ENCODE measurements at places on chromosomes 6 and 20.

DNA sequence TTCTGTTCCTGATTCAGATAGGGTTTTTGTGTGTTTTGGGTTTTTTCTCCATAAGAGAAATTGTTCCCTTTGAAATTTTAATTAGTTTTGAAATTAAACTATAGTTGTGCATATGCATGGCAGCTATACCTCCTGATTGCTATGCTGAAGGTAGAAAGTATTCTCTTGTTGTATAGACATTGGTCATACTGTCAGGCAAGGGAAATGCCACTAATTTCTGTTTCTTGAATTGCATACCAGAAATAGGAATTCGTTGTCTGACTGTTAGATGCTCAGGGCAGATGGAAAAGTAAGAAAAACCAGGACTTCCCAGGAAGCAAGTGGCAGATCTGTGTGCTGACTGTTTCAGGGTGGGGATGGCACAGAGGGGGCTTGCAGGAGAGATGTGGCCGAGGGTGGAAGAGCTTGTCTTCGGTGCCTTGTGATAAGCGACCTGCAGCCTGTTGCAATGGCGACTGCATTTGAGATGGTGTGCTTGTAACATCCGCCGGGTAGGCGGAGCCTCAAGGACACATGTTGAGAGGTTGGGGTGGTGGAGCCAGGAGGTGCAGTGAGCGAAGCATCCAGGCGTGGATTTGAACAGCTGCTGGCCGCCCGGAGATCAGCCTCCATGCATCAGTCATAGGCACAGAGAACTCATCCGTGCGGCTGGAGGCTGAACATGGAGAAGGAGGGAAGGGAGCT lies 42.8 kb downstream of the RREB1 start:
- no peak for DNase-seq

DNA sequence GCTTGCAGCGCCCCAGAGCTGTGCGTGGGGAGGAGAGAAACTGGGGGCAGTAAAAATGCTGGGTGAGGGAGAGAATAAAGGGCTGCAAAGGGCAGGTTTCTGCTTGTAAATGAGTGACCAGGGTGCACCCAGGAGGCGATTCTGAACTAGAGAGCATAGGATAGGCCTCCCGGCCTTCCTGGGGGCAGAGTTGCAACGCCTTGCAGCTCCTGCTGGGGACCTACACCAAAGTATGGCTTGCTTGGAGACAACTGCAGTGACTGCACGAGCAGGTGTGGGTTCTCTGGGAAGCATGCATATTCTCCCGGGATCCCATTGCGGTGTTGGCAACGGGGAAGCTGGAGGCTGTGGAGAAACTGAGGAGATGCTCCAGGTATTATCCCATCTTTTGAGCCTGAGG lies 111.6 kb upstream of the SPACA1 start:
- DNase-seq = no peak

DNA sequence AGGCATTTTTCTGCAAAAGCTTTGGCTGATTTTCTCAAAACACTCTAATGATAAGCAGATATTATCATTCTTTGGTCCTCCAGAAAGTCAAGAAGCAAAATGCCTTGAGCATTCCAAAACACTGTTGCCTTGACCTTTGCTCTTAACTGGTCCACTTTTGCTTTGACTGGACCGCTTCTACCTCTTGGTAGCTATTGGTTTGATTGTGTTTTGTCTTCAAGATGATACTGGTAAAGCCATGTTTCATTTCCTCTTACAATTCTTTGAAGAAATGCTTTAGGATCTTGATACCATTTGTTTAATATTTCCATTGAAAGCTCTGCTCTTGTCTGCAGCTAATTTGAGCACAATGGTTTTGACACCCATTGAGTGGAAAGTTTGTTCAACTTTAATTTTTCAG lies 35.6 kb upstream of the SDHAF4 start:
- no peak for DNase-seq

- no peak for DNase-seq
Measured at GRCh38 chr6:27811451-27811772, 100.8 kb downstream of the OR2B2 start.

- no peak for DNase-seq
Measured at GRCh38 chr6:53926505-53926904, 131.7 kb downstream of the LRRC1 start.

Measured in renal pelvis (tissue), 12 donors.